ENCODE measurements at places on chromosomes 5 and 9. TPM values are rescaled to one million over a fixed set of nuclear protein-coding genes. Genes with fewer than 3 reads are reported as not detected.

PCDHGA12 gene
- not detected for polyA plus RNA-seq

IL31RA gene
- 0.09 TPM for polyA plus RNA-seq

FAXDC2 gene
- polyA plus RNA-seq, result 19.4 TPM

IPPK gene
- 7.8 TPM for polyA plus RNA-seq

MARCHF11 gene
- polyA plus RNA-seq, result not detected

MZB1 gene
- polyA plus RNA-seq, result 2.4 TPM

GCNT4 gene
- polyA plus RNA-seq, result 1.8 TPM

CFAP157 gene
- 0.12 TPM for polyA plus RNA-seq

PCDHGA2 gene
- not detected for polyA plus RNA-seq

TMEM174 gene
- polyA plus RNA-seq, result not detected

ZNF883 gene
- polyA plus RNA-seq, result 0.96 TPM

SV2C gene
- polyA plus RNA-seq, result not detected

GRCh38 chr9:12212860-12213259 is 480.3 kb upstream of the TYRP1 start:
- DNase-seq, result no peak

- DNase-seq, result no peak
Observed at GRCh38 chr5:126810596-126811380, 33.9 kb downstream of the LMNB1 start.

- no peak for DNase-seq
Observed at GRCh38 chr5:18972177-18972576, 1015.8 kb downstream of the CDH18 start.

GRCh38 chr9:88237479-88237961 is 99.2 kb upstream of the SPATA31C2 start:
- DNase-seq, result no peak

GRCh38 chr5:84718377-84718776 is 333.7 kb upstream of the EDIL3 start:
- DNase-seq, result no peak

GRCh38 chr5:56011835-56012234 is 17.1 kb upstream of the IL6ST start:
- DNase-seq, result no peak

DNA sequence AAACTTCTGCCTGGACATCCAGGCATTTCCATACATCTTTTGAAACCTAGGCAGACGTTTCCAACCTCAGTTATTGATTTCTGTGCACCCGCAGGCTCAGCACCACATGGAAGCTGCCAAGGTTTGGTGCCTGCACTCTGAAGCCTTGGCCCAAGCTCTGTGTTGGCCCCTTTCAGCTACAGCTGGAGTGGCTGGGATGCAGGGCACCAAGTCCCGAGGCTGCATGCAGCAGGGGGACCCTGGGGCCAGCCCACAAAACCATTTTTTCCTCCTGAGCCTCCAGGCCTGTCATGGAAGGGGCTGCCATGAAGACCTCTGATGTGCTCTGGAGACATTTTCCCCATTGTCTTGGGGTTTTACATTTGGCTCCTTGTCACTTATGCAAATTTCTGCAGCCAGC is 49.9 kb downstream of the NFX1 start:
- DNase-seq, result no peak

GRCh38 chr9:4548811-4549725 is 58.8 kb downstream of the SLC1A1 start:
- no peak for DNase-seq

- no peak for DNase-seq
Observed at GRCh38 chr9:84953252-84953773, 283.8 kb downstream of the NTRK2 start.

DNA sequence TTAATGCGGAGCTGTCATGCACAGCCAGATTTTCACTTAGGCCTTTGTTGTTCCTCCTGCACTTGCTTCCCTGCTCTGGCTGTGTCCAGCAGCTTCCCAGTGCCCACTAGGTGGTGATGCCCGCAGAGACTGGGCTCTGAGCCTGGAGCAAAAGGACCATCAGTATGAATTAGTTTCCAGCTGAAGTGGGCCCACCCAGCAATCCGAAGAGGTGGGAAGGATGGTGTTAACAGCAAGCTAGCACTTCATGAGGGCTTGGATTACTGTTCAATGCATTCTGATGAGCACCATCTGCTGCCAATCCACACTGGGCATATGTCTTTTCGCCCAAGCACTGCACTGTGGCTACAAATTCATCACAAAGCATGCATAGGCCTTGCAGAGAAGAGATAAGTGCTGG is 459.1 kb downstream of the SPOCK1 start:
- DNase-seq, result no peak

- DNase-seq, result peak; percentile 74
Observed at GRCh38 chr9:133726401-133727276, 11.5 kb downstream of the SARDH start.

- DNase-seq, result no peak
Observed at GRCh38 chr5:54341971-54342370, 31.6 kb upstream of the ARL15 start.

- DNase-seq, result no peak
Observed at GRCh38 chr5:84085387-84086041, 299.2 kb downstream of the EDIL3 start.

DNA sequence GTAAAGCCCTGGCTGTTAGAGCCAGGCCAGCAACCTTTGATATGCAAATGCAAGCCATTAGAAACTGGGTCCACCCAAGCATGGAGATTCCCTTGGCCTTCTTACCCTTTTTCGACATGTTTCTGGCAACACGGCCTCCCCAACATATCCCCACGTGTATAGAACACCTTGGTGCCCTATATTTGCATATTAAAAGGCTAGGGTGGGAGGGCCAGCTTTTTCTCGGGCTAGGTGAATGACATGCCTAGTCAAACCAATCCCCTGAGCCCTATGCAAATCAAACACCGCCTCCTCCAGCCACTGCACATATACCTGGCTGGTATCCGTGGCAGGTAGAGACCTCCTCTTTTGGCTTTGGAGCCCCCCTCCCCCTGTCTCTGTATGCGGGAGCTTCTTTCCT is 55.6 kb upstream of the ZFR start:
- DNase-seq, result no peak

DNA sequence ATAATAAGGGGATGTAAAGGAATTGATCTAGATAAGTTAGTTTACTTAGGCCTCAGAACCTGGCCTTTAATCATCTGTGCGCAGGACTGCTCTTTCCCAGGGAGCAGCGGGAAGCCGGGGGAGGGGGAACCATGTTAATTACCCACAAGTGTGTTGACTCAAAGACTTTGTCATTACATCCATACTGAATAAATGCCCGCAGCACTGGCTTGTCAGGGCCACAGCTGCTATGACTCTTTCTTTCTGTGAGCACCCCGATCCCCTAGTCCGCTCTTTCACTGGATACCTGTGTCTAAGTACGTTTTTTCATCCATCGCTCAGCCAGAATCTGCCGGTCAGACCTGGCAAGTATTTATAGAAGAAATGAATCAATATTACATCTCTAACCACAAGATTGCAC is 249.3 kb upstream of the DMRT1 start:
- no peak for DNase-seq

DNA sequence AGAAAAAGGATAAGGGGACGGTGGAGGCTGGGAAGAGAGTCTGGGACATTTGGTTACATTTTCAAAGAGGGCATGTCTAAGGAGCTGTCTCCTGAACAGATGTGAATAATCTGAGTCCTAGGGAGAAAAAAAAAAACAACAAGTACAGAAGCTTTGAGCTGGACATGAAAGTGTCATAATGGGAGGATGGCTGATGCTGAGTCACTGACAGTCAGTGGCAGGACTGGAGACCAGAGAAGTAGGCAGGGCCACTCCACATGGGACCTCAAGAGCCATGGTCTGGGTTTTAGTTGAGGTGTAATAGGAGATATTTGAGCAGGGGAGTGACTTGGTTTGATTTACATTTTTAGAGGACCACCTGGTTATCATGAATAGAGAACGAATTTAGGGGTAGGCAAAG is 70.6 kb downstream of the DPYSL3 start:
- no peak for DNase-seq

GRCh38 chr5:133397348-133397747 is 215.0 kb downstream of the FSTL4 start:
- DNase-seq, result no peak

DNA sequence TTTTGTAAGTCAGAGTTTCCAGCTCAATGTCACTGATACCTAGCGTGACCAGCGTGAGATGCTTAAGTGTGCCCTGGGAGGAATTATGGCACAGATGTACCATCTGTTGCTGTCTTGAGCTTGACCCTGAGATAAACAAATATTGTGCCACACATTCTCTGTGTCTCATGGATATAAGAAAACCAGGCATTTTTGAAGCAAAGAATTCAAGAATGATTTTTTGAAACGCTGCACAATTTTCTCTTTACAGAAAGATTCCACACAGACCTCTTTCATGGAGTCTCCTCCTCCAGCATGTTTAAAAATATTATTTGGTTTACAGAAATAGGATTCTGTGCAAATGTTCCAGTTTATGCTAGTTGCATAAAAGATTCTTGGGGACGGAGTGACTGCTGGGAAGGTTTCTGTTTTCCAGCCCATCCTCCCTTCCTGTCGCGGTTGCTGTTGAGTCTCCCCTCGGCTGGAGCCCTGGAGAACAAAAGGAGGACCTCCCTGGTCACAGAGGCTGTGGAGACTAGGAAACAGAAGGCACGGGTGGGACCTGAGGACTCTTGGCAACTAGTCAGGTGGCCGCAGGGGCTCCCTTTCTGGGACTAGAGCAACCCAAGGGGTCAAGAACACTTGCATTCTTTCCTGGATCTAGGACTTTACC is 120.8 kb downstream of the RASGRF2 start:
- no peak for DNase-seq

DNA sequence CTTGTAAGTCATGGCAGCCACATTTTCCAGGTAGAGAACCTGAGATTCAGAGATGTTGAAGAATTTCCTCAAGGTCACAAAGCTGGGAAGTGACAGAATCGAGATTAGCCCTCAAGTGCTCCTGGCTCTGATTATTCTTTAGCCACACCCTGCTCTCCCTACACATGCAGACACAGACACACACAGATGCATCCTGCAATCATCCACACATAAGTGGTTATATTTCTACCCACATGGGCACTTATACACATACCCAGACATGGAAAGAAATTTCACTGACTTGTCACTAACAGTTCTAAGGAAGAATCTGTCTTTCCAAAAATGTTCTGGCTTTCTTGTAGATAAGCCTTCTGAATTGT is 32.2 kb upstream of the GALNT10 start:
- no peak for DNase-seq

GRCh38 chr5:122220511-122220910 is 91.2 kb downstream of the ZNF474 start:
- DNase-seq, result no peak

DNA sequence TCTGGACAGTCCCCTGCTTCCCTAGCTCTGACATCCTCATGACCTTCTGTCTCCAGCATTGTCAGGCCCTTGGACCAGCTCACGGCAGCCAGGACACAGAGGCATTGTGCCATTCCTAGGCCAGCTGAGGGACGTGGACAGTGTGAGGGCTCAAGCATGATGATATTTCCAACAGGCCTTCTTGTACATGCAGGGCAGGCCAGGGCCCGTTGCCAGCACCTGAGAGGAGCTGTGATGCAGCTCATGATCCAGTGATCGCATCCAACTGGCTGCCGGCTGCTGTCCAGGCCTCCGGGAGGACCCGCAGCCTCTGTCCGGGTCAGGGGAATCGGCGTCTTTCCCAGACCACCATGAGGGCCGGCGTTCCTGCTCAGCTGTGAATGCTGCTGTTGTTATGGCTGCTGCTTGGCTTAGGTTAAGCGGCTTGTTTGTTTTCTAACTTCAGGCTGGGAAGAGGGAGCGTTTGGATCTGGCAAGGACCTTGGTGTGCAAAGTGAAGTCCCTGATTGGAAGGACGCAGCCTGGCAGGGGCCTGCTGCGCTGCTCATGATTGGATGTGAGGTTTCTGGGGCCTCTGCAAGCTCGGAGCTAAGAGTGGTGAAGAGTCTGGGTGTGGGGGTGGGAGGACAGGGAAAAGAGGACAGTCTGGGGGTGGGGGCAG is 53.8 kb downstream of the PDZD2 start:
- DNase-seq, result peak; percentile 80

DNA sequence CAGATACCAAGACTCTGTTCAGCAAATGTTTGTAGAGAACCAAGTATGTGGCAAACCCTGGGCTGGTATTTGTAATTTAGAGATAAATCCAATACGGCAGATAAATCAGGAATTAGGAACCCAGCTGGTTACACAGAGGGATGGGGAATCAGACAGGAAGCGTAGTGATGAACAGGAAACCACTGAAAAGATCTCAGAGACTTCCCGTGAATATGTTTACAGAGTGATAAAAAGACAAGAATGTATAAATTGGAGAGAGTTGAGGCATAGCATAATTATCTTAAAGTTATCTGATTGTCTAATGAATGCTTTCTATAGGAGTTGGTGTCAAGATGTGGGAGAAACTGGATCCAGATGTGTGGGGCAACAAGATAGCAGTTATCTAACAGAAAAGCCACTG is 246.6 kb upstream of the SMARCA2 start:
- DNase-seq, result no peak

DNA sequence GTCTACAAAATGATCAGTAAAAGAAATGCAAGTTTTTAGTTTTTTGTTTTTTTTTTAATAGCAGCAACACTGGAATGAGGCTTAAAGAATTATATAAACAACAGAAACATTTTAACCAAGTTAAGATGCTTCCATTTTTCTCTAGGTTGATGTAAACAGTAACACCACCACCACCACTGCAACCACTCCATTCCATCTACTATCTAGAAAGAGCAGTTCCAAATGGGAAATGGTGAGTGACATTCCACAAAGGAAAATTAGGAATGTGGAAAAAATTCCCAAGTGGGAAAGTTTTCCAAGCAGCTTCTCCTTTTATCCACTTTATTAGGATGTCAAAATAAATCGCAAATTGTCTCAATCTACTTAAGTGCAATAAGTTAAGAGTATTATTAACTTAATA is 32.6 kb downstream of the SLC38A9 start:
- no peak for DNase-seq

DNA sequence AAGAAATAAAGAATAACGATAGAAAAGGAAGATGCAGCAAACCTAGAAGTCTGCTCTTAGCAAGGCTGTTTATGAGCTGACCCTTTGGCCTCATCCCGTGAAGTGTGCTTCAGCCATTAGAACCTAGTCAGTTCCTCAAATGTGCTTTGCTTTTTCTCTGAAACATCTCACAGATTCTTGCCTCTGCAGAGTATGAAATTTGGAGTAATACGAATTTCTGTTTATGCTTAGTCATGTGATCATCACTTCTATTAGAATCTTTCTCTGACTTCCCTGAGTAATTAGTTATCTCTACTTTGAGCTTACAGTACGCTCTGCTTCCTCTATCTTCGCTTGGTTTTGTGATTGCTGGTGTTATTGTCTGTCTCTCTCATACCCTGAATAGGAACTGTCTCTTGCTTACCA is 11.3 kb downstream of the CYSTM1 start:
- DNase-seq, result no peak

DNA sequence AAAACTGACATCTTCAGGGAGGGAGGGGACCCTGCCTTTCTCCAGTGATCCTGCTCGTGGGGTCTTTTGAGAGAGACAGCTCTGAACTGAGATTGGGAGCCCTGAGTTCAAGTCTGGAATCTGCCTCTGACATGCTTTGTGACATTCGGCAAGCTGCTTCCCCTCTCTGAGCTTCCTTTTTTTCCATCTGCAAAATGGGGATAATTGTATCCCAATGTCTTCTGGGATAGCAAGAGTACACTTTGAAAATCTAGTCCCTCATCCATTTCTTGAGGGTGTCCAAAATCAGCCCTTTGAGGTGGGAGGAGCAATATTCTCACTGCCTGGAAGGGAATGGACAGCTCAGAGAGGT is 186.3 kb downstream of the RGS3 start:
- DNase-seq, result no peak
